Astrocyte of the hippocampus (primary cell): ENCODE measurements at places on chromosomes 5 and 9.

DNA sequence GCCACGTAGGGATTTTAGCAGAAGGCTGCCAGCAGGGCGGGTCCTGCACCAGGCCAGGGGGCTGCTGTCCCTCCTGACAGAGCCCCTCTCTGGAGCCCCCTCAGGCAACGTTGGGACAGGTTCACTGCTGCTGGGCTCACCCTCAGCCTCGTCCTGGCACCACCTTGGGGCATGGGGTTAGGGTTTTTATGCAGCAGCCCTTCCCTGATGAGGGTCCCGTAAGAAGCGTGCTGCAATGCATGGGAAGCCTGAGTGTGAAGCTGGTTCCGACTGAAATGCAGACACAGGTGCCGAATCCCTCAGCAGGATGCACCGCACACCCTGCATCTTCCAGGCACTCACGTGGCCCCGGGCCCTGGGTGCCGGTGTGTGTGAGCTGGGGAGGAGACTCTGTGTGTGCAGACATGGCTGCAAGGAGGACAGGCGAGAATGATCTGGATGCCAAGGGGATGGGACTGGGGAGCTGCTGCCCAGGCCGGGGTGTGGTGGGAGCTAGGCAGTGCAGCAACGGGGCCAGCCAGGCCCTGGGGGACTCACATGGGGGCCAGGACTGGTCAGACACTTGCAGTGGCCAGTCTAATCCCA lies 27.1 kb downstream of the ZDHHC11B start:
- no peak for DNase-seq

GRCh38 chr9:32331240-32331639 lies 53.2 kb upstream of the ACO1 start:
- DNase-seq, result no peak

- DNase-seq, result no peak
Observed at GRCh38 chr9:120532891-120533290, 47.1 kb downstream of the CDK5RAP2 start.

GRCh38 chr5:141780240-141780951 lies 97.8 kb downstream of the PCDH1 start:
- no peak for DNase-seq

GRCh38 chr5:61228691-61229280 lies 66.5 kb upstream of the SMIM15 start:
- DNase-seq, result peak; percentile 75

DNA sequence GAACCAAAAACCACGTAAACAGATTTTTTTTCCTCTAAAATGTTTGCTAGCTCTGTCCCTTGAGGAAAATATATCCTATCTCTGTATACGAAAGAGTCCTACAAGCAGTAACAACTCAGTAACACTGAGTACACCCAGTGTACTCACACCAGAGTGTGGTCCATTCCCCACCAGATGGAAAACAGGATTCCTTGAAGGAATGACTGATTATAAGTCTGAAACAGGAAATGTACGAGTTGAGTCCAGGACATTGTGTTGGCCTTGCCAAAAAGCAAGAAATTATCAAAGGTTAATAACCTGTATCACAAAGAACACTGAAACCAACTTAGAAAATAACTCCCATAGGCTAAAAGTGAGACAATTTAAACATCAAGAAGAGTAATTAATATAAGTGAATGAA lies 20.4 kb downstream of the GOLPH3 start:
- DNase-seq, result no peak

DNA sequence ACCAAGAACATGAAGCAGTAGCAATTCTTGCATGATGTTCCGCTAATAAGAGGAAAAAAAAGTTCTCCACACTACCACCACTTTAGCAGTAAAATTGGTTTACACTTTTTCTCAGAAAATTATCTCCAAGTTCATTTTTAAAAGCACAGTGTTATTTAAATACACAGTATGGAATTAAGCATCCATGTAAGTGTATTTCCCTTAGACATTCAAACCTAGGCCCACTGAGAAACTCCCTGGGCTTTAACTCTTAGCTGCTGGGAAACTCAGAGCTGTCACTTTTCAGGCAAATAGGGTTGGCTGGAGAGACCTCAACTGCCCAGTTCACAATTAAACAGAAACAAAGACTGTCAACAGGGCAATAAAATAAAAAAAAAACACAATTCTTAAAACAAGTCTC lies 2.7 kb downstream of the GNAQ start:
- no peak for DNase-seq

GRCh38 chr5:44278469-44278868 lies 110.8 kb downstream of the FGF10 start:
- no peak for DNase-seq

GRCh38 chr5:176658817-176659511 lies 11.7 kb downstream of the TSPAN17 start:
- peak; percentile 57 for DNase-seq

GRCh38 chr9:127943731-127944144 lies 6.1 kb upstream of the DPM2 start:
- DNase-seq, result peak; percentile 91

DNA sequence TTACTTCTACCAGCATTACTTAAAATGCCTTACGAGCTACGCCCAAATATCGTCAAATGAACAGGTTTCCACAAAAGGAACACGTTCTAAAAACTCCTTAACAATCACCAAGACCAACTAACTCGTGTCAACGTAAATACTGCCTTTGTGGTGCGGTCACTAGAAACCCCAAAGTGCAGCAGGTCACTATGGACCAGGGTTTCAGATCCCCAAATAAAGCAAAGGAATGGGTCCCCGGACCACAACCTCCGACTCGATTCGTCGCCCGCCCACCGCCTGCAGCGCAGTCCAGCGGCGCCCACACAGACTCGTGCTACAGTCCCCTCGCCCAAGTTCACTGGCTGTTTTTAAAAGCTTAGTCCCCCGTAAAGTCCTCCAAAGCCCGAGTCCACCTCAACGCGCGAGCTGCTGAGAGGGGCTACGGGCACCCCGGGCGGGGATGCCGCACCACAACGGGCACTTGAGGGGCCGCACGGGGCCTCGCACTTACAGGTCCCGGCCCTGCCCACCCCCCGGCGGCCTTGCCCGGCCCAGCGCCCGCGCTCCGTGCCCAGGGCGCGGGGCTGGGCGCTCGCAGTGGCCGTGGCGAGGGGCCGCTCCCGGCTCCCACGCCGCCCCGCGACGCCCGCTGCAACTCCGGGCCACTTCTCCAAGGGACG lies 1.1 kb downstream of the NFIB start:
- peak; percentile 68 for DNase-seq

- DNase-seq, result no peak
Observed at GRCh38 chr9:1882711-1883403, 132.3 kb upstream of the SMARCA2 start.

- DNase-seq, result no peak
Observed at GRCh38 chr9:70746760-70747159, 332.3 kb upstream of the KLF9 start.

- DNase-seq, result peak; percentile 98
Observed at GRCh38 chr9:129557192-129558036, 63.5 kb downstream of the C9orf50 start.

DNA sequence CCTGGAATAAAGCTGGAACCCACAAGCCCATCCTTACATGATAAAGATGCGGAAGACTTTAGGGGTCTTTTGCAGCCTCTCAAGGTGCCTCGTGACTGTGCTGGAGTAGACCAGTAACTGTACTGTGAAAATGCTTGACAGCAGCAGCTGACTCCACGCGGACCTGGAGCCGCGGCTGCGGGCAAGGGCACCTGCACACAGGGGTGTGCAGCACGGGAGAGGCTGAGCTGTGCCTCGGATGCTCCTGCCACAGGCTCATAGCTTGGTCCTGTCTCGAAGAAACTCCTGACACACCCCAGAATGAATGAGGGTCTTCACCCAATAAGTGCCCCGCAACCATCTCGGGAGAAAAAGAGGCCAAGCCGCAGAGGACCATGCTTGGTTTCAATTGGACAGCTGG lies 40.3 kb upstream of the CEP72 start:
- no peak for DNase-seq

DNA sequence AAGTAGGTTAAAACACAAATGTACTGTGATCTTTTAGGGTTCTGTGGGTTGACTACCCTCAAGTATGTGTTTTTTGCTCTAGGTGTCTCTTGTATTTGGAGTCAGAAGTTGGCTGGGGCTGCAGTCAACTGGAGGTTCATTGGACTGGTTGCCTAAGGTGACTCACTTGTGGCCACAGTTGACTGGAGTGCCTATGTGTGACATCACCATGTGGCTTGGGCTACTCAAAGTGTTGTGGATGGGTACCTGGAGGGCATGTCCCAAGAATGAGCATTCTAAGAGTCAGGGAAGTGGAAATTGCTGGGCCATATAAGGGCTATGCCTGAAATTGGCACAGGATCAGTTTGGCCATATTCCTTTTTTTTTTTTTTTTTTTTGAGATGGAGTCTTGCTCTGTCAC lies 27.4 kb downstream of the SNX30 start:
- DNase-seq, result peak; percentile 58

DNA sequence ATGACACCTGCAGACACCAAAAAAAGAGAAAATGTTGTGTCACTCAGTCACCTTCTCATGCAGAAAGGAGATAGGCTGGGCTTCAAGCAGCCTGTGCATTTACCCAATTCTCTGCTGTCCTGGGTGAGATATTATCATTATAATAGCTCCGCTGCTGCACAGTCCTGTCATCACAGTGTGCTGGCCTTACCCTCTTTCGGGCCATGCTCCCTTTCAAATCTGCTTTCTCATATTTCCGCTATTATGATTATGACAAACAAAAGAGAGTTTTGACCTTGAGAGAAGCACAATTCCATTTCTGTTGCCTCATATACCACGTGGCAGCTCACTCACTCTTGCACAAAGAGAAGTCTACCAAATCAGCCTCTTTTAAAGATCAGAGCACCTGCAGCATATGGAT lies 1350.1 kb upstream of the ACO1 start:
- no peak for DNase-seq

- no peak for DNase-seq
Observed at GRCh38 chr9:94606646-94607422, 13.2 kb upstream of the FBP2 start.

- DNase-seq, result peak; percentile 27
Observed at GRCh38 chr9:69798744-69799143, 21.9 kb upstream of the CFAP95 start.

GRCh38 chr5:131413605-131414559 lies 150.0 kb downstream of the CDC42SE2 start:
- no peak for DNase-seq

DNA sequence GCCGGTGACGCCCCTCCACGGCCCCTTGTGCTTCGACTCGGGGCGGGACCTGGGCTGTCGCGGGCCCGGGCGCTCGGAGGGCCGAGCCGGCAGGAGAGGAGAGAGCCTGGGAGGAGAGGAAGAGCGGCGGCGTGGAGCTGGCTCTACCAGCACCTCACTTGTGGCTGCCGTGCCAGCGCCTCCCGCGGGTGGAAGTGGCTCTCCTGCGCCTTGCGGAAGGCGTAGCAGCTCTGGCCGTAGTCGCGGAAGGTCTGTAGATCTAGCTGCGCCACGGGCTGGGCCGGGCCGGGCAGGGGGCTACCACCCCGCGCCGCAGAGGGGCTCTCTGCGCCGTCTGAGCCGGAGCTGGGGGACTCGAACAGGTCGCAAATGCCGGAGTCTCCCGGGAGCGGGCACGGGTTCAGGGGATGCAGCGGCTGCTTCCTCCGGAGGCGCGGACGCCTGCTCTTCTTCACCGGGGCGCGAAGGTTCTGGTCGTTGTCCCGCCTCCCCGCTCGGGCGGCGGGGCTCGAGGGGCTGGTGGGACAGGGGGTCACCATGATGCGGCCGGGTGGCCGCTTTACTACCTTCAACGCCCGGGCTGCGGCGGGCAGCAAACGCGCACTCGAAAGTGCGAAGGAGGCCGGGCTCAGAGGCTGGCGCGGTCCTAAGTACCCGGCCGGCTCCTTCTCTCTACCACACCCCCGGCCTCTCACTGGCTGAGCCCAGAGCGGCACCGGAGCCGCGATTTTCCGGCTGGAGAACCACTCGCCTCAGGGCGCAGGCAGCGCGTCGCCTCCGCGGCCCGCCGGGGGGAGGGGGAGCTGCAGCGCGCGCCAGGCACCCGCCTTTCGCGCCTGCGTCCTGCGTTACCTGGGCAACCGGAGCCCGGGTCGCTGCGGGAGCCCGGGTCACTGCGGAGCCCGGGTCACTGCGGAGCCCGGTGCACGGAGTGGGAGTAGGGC lies at the start of gene CCNO:
Gene CCNO, minus strand, starts transcription at position 624 of the 944 bp plus-strand sequence. Its CDS starts 85 bp downstream, at position 539.
- DNase-seq, result peak; percentile 89

DNA sequence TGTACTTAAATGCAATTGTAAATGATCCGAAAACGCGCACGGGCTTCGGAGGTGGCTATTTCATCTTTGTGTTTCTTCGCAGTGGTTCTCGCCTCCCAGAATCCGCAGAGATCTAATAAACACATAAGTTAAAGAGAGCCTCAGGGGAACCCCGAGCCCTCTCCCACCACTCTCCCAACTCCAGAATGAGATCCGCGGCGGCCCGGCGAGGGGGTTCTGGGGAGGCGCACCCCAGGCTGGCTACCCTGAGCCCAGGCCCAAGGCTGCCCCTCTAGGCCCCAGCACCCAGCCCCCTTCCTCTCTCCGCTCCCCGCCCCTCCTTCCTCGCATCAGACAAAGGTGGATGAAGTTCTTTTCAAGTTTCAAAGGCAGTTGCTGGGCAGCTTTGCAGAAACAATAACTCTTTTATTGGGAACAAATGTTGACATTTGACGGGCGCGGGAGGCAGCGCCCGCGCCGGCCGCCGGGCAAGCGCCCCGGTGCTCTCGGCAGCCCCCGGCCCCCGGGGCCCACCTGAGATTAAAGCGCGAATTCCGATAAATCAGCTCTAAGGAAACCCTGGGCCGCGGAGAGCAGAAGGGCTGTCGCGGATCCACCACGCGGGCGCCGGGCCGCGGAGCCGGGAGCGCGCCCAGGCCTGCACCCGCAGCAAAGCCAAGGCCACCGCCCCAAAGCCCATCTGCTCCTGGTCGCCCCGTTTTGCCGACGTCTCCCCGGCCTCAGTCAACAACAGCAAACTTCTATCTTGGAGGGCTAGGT lies 8.4 kb downstream of the IRX2 start:
- DNase-seq, result no peak
